ENCODE measurements at places on chromosomes 4 and X. TPM values are rescaled to one million over a fixed set of nuclear protein-coding genes. Genes with fewer than 3 reads are reported as not detected.

TRPC5OS gene
- not detected for total RNA-seq

CPZ gene
- total RNA-seq: 0.90 TPM

PNPLA4 gene
- 12.4 TPM for total RNA-seq

HAUS7 gene
- total RNA-seq: 27.7 TPM

TMEM271 gene
- not detected for total RNA-seq

DNA sequence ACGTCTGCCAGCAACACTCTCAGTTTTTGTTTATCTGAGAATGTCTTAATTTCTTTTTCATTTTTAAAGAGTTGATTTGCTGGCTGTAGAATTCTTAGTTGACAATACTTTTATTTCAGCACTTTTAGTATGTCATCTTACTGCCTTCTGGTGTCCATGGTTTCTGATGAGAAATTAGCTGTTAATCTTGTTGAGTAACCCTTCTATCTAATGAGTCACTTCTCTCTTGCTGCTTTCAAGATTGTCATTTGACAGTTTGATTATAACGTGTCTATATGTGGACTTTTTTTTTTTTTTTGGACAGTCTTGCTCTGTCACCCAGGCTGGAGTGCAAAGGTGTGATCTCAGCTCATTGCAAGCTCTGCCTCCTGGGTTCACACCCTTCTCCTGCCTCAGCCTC lies 24.0 kb upstream of the TMEM255A start:
- H3K36me3 ChIP-seq: no peaks in the 10 kb centered on the region
- no peak overlapping the region for H3K4me3 ChIP-seq
- no peak overlapping the region for H3K27ac ChIP-seq
- no peaks in the 10 kb centered on the region for H3K27me3 ChIP-seq

DNA sequence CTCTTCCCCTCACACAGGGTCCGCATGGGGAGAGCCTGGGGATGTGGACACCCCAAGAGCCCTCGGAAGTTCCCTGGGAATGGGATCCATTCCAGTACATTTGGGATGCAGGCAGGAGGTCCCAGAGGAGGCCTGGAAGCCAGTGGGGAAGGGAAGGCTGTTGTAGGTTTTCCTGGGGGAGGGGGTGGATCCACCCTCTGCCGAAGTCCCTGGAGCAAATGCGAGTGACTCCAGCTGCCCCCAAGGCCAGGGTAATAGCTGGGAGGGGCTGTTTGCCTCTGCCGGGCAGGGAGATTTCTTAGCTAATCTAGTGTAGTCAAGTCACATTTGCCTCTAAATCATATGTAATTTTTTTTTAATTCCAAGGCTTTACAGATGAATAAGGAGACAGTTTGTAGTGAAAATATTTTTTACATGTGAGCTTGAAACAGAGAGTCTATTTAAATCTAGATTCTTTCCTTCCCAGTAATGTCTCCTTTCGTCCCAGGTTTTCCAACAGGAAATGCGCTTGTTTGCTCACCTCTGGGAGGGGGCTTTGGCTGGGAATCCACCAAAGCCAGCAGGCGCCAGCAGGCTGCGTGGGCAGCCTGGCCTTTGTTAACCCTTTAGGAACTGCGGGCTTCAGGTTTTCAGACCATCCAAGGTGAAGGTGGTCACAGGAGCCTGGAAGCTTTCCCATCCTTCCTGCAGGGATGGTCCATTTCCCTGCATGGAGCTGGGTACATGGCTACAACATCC lies 26.8 kb downstream of the SH3TC1 start:
- no peak overlapping the region for H3K4me3 ChIP-seq
- peaks cover 29% of the 10 kb centered on the region for H3K4me1 ChIP-seq
- no peak overlapping the region for H3K27ac ChIP-seq
- DNase-seq: no peak

GRCh38 chrX:50627696-50628095 lies 157.1 kb upstream of the DGKK start:
- H3K4me1 ChIP-seq: peaks cover 49% of the 10 kb centered on the region
- no peak for DNase-seq
- H3K36me3 ChIP-seq: peaks cover 12% of the 10 kb centered on the region
- H3K4me3 ChIP-seq: no peak overlapping the region

GRCh38 chr4:56622176-56622575 lies 58.9 kb downstream of the HOPX start:
- H3K27ac ChIP-seq: no peak overlapping the region
- peaks cover 20% of the 10 kb centered on the region for H3K36me3 ChIP-seq
- no peaks in the 10 kb centered on the region for H3K27me3 ChIP-seq
- peaks cover 17% of the 10 kb centered on the region for H3K4me1 ChIP-seq
- no peak for DNase-seq

DNA sequence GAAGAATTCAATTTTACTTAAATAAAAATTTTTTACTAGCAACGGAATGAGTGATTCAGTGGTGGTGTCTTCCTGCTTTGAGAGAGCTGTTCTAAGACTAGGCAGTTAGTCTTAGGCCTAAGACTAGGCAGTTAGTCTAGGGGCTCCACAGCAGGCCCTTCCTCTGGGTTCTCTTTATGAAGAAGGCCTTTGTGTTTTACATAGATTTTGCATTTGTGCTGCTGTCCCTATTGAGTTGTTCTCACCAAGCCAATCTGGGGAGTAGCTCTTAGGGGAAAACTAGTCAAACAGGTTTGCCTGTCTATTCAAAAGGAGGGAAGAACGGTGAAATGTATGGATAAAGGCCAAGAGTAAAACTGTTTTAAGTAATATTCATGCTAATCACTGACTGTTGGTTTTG lies 7.6 kb downstream of the UGT8 start:
- no peaks in the 10 kb centered on the region for H3K27me3 ChIP-seq
- no peak for DNase-seq
- H3K4me3 ChIP-seq: no peak overlapping the region
- H3K27ac ChIP-seq: no peak overlapping the region
- no peaks in the 10 kb centered on the region for H3K4me1 ChIP-seq
- H3K36me3 ChIP-seq: no peaks in the 10 kb centered on the region

- H3K4me1 ChIP-seq: peaks cover 12% of the 10 kb centered on the region
- no peak overlapping the region for H3K4me3 ChIP-seq
- H3K36me3 ChIP-seq: peaks cover 34% of the 10 kb centered on the region
- peaks cover 2% of the 10 kb centered on the region for H3K27me3 ChIP-seq
These were observed 27.8 kb downstream of the DIPK2B start for GRCh38 chrX:45172890-45173289.

GRCh38 chr4:25874655-25875054 lies 11.9 kb upstream of the SEL1L3 start:
- H3K4me1 ChIP-seq: peaks cover 15% of the 10 kb centered on the region
- H3K4me3 ChIP-seq: no peak overlapping the region
- H3K36me3 ChIP-seq: peaks cover 6% of the 10 kb centered on the region

DNA sequence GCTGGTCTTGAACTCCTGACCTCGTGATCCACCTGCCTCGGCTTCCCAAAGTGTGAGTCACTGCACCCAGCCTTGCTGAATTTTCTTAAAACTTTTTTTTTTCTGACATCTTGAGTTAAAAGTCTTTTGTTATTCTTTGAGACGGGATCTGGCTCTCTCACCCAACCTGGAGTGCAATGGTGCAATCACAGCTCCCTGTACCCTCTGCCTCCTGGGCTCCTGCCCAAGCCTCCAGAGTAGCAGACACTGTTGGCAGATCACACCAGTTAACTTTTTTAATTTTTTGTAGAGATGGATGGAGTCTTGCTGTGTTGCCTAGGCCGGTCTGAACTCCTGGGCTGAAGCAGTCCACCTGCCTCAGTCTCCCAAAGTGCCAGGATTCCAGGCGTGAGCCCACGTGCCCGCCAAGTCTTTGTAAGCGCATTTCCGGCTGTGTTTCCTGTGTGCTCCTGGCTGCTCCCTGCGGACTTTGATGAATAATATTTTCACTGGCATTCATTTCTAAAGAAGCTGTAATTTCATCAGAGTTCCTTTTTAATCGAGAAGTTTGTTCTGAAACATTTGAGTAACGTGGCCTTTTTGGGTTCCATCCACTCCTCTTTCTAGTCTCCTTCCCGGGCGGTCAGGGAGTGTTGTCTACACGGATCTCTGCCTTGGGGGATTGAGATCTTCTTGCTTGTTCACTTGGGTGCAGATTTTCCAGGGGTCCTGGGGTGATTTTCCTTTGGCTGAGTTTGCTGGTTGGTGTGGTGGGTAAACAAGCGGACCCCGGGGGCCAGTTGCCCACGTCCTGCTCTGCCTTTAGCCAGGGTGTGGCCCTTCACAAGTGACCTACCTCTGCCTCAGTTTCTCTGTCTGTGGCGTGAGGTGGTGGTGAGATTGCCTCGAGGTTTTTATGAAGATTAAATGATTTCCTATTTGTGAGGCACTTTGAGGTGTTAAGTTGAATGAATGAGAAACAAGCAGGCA lies 44.4 kb downstream of the PCGF3 start:
- no peak overlapping the region for H3K4me3 ChIP-seq
- H3K4me1 ChIP-seq: peaks cover 7% of the 10 kb centered on the region
- H3K27ac ChIP-seq: no peak overlapping the region
- H3K27me3 ChIP-seq: peaks cover 14% of the 10 kb centered on the region

GRCh38 chr4:179843370-179843769 lies 2399.8 kb upstream of the TENM3 start:
- no peaks in the 10 kb centered on the region for H3K27me3 ChIP-seq
- peaks cover 14% of the 10 kb centered on the region for H3K4me1 ChIP-seq
- no peak overlapping the region for H3K4me3 ChIP-seq

GRCh38 chr4:153679486-153679885 lies 4.6 kb upstream of the TLR2 start:
- no peak overlapping the region for H3K27ac ChIP-seq
- no peak for DNase-seq
- no peak overlapping the region for H3K4me3 ChIP-seq
- H3K4me1 ChIP-seq: peaks cover 6% of the 10 kb centered on the region
- peaks cover 10% of the 10 kb centered on the region for H3K27me3 ChIP-seq

DNA sequence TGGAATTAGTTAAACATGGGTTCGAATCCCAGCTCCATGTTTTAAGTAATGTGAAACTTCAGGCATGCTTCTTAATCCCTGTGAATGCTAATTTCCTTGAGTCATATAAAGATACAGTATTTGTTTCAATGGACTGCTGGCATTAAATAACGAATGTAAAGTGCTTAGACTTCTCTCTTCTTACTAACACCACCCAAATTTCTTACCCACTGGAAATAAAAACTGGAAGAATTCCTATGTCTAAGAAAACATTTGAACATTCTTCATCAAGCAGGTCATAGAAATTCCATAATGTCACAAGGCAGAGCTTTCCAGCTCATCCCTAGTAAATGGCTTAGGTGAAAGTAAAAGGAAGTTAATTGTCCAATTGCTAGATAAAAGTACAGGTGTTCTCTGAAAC lies 172.5 kb downstream of the ANK2 start:
- DNase-seq: no peak
- H3K4me3 ChIP-seq: no peak overlapping the region
- H3K27me3 ChIP-seq: no peaks in the 10 kb centered on the region
- H3K4me1 ChIP-seq: peaks cover 8% of the 10 kb centered on the region
- no peaks in the 10 kb centered on the region for H3K36me3 ChIP-seq
- H3K27ac ChIP-seq: no peak overlapping the region

- no peak for DNase-seq
- peaks cover 4% of the 10 kb centered on the region for H3K4me1 ChIP-seq
- no peaks in the 10 kb centered on the region for H3K27me3 ChIP-seq
- no peak overlapping the region for H3K27ac ChIP-seq
- H3K4me3 ChIP-seq: no peak overlapping the region
These were observed 22.0 kb downstream of the ARHGAP24 start for GRCh38 chr4:85496933-85497332.

GRCh38 chr4:123170843-123171242 lies 225.8 kb upstream of the SPRY1 start:
- peaks cover 6% of the 10 kb centered on the region for H3K4me1 ChIP-seq
- no peaks in the 10 kb centered on the region for H3K36me3 ChIP-seq
- H3K4me3 ChIP-seq: no peak overlapping the region
- DNase-seq: no peak

DNA sequence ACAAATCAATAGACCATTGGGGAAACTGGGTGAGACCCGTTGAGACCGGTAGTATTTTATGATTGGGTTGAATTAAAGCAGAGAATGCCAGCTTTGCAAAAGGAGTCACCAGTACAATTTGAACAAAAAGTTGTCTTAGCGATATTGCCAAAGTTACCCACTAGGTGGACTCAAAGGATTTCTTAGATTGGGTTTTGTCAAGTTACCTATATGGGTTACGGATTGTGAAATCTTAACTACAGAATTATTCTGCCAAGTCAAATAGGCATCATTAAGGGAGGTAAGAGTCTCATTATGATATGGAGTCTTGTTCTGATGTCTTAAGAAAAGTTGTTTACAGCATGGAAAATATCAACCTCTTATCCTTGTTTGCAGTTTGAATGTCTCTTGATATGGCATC lies 15.0 kb upstream of the CT47A1 start:
- no peaks in the 10 kb centered on the region for H3K4me1 ChIP-seq
- no peak overlapping the region for H3K27ac ChIP-seq
- no peak for DNase-seq
- H3K36me3 ChIP-seq: no peaks in the 10 kb centered on the region

GRCh38 chrX:152070144-152070543 lies 68.2 kb downstream of the MAGEA10 start:
- H3K27me3 ChIP-seq: peaks cover 2% of the 10 kb centered on the region
- no peak overlapping the region for H3K4me3 ChIP-seq
- H3K4me1 ChIP-seq: no peaks in the 10 kb centered on the region
- no peaks in the 10 kb centered on the region for H3K36me3 ChIP-seq
- no peak overlapping the region for H3K27ac ChIP-seq
- DNase-seq: no peak

GRCh38 chrX:63526863-63527262 lies 175.7 kb upstream of the SPIN4 start:
- no peak overlapping the region for H3K27ac ChIP-seq
- H3K27me3 ChIP-seq: no peaks in the 10 kb centered on the region
- DNase-seq: no peak
- H3K4me3 ChIP-seq: no peak overlapping the region
- H3K4me1 ChIP-seq: no peaks in the 10 kb centered on the region
- no peaks in the 10 kb centered on the region for H3K36me3 ChIP-seq

GRCh38 chr4:127748957-127749356 lies 18.8 kb downstream of the SLC25A31 start:
- H3K27me3 ChIP-seq: peaks cover 3% of the 10 kb centered on the region
- no peak overlapping the region for H3K27ac ChIP-seq
- DNase-seq: no peak

DNA sequence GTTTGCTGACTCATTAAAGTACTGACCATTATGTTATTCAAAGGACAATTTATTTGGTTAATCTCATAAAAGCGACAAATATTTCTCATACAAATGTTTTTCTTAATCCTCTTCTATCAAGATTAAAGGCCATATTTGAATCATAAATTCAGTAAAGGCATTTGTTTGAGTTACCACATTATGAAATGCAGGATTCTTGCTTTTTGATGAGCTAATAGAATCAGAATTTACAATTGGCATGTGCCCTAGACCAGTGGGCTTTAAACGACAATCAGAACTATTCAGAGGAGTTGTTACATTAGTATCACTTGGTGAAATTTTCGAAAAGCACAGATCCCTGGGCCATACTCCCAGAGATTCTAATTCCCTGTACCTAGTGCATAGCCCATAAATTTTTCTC lies 55.3 kb downstream of the KLHL4 start:
- no peak overlapping the region for H3K27ac ChIP-seq
- no peak overlapping the region for H3K4me3 ChIP-seq
- no peaks in the 10 kb centered on the region for H3K36me3 ChIP-seq
- no peak for DNase-seq
- peaks cover 3% of the 10 kb centered on the region for H3K4me1 ChIP-seq

DNA sequence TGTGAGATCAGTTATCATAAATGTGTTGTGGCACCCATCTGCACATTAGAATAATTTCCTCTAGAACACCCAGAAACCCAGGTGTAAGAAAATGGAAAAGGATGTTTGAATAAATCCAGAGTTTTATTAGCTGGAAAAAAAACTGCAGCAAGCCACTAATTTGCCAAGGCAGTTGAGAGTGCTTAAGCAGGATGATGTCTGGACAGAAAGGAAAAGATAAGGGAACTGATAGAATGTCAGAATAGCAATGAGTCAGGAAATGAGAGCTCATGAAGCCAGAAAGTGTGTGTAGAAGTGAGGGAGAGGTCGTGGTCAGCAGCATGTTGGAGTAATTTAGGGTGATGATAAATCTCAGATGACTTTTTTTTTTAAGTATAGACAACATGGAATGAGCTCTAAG lies 15.2 kb upstream of the NEUROG2 start:
- no peak overlapping the region for H3K27ac ChIP-seq
- H3K27me3 ChIP-seq: no peaks in the 10 kb centered on the region
- H3K4me3 ChIP-seq: no peak overlapping the region
- peaks cover 5% of the 10 kb centered on the region for H3K4me1 ChIP-seq
- no peaks in the 10 kb centered on the region for H3K36me3 ChIP-seq

All from endothelial cell (in vitro differentiated cells).